ENCODE measurements at places on chromosomes 4 and X.

DNA sequence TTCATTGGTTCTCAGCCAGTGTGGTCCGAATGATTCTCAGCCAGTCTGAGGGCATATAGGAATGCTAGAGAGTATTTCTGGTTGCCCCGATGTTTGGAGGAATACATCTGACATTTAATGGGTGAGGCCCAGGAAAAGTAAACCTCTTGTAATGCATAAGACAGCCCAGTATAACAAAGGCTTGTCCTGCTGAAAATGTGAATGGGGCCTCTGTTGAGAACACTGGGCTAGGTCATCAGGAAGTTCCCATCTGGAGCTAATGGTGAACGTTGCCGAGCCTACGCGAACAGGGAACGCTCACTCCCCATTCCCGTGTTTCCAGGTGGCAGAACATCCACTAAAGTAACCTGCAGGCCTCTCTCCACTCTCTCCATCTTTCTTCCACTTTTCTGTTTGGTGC, 132.0 kb upstream of the CLNK start:
- no peaks in the 10 kb centered on the region for H3K4me1 ChIP-seq
- no peak overlapping the region for H3K27ac ChIP-seq

DNA sequence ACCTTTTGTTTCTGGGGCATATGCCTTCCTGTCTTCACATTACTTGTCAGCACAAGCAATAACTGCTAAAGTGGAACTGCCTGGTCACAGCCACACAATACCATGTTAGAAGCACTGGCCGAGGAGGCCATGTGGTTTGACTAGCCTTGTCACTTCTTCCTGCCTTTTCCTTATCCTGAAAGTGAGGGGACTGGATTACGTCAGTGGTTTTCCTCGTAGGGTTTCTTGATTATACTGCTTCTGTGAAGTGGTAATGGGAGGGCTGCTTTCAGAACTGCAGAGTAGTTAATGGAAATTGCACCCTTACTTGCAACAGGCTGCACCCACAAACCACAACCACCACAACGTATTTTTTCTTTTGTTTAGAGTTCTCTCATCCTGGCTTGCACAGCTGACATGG, 26.6 kb downstream of the ZRSR2 start:
- DNase-seq = no peak
- no peak overlapping the region for H3K4me3 ChIP-seq
- H3K36me3 ChIP-seq = peaks cover 30% of the 10 kb centered on the region
- no peak overlapping the region for H3K27ac ChIP-seq

GRCh38 chrX:16171039-16171438, 3.8 kb downstream of the MAGEB17 start:
- DNase-seq = no peak
- no peaks in the 10 kb centered on the region for H3K36me3 ChIP-seq
- no peaks in the 10 kb centered on the region for H3K27me3 ChIP-seq
- H3K4me3 ChIP-seq = no peak overlapping the region
- no peak overlapping the region for H3K27ac ChIP-seq

- H3K27me3 ChIP-seq = no peaks in the 10 kb centered on the region
- peak overlapping the region; percentile 62 for H3K4me3 ChIP-seq
- H3K36me3 ChIP-seq = no peaks in the 10 kb centered on the region
- DNase-seq = no peak
- H3K4me1 ChIP-seq = peaks cover 9% of the 10 kb centered on the region
Observed at GRCh38 chrX:71095981-71096759, 519 bp downstream of the FOXO4 start.

- H3K4me1 ChIP-seq = no peaks in the 10 kb centered on the region
- no peaks in the 10 kb centered on the region for H3K36me3 ChIP-seq
- no peak overlapping the region for H3K27ac ChIP-seq
- H3K27me3 ChIP-seq = peaks cover 5% of the 10 kb centered on the region
- DNase-seq = no peak
Observed at GRCh38 chr4:655464-656151, 18.5 kb downstream of the ATP5ME start.

DNA sequence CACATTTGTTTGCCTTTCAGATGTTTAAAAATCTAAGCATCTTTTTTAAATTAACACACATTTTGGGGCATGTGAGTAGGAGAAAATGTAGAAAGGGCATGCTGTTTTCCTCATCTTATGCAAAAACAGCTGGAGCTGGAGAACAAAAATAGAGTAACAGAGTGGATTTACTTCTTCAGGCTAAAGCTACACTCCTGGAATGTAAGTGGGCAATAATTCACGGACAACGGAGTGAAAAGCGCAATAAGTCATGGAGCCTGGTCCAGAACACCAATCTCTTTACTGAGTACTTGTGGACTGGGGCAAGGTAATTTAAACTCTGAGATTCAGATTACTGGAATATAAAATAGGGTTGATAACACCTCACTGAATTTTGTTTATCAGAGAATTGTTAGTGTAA, 1018.8 kb upstream of the HS3ST1 start:
- H3K27ac ChIP-seq = no peak overlapping the region
- no peaks in the 10 kb centered on the region for H3K27me3 ChIP-seq
- no peak overlapping the region for H3K4me3 ChIP-seq
- H3K36me3 ChIP-seq = no peaks in the 10 kb centered on the region
- no peaks in the 10 kb centered on the region for H3K4me1 ChIP-seq

DNA sequence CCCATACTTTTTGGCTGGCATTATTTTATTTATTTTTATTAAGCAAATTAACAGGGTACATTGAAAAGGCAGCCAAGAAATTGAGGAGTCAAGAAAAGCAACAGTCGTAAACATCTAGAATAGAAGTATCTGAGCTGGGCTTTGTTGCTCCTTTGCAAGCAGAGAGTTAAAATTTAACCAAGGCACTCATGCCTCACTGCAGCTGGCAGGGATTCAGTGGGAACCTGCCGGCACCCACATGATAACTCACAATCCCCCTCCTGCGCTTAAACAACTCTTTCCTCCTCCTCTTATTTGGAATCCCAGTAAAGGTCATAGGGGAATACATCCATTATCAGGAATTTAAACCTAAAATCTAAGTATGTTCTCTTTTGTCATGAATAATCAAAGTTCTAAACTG, 115.5 kb downstream of the SOX3 start:
- H3K36me3 ChIP-seq = no peaks in the 10 kb centered on the region
- H3K4me1 ChIP-seq = no peaks in the 10 kb centered on the region
- H3K27me3 ChIP-seq = no peaks in the 10 kb centered on the region

- H3K27me3 ChIP-seq = no peaks in the 10 kb centered on the region
- no peaks in the 10 kb centered on the region for H3K4me1 ChIP-seq
- no peak overlapping the region for H3K27ac ChIP-seq
- no peaks in the 10 kb centered on the region for H3K36me3 ChIP-seq
Observed at GRCh38 chrX:13219991-13220764, 99.7 kb downstream of the ATXN3L start.

DNA sequence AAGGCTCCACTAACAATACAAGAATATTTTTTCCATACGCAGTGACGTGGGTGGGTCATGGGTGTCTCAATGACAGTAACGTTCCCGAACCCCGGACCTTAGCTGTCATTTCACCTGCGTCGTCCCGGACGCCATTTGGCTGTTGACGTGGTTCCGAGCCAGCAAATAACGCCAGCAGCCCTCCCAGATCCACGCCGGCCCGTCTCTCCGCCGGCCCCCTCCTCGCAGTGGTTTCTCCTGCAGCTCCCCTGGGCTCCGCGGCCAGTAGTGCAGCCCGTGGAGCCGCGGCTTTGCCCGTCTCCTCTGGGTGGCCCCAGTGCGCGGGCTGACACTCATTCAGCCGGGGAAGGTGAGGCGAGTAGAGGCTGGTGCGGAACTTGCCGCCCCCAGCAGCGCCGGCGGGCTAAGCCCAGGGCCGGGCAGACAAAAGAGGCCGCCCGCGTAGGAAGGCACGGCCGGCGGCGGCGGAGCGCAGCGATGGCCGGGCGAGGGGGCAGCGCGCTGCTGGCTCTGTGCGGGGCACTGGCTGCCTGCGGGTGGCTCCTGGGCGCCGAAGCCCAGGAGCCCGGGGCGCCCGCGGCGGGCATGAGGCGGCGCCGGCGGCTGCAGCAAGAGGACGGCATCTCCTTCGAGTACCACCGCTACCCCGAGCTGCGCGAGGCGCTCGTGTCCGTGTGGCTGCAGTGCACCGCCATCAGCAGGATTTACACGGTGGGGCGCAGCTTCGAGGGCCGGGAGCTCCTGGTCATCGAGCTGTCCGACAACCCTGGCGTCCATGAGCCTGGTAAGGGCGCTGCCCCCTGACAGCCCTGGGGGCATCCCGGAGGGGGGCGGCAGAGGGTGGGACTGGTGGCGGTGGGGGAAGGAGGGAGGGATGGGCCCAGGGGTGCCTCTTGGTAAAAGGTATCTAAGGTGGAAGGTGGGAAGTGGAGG, at the start of gene CPE:
Gene CPE (plus strand): TSS at position 264 of the 933 bp plus-strand sequence. CDS start 214 bp downstream, at position 478.
- peak within 1 kb of the TSS; percentile 64 for H3K27ac ChIP-seq
- H3K36me3 ChIP-seq = no peaks in the 10 kb centered on the region
- peaks cover 5% of the 10 kb centered on the region for H3K4me1 ChIP-seq
- H3K27me3 ChIP-seq = no peaks in the 10 kb centered on the region
- DNase-seq = peak; percentile 32

GRCh38 chr4:111011458-111011857, 388.6 kb upstream of the PITX2 start:
- H3K27me3 ChIP-seq = no peaks in the 10 kb centered on the region
- no peak overlapping the region for H3K4me3 ChIP-seq
- no peaks in the 10 kb centered on the region for H3K36me3 ChIP-seq
- no peak for DNase-seq
- H3K4me1 ChIP-seq = no peaks in the 10 kb centered on the region

DNA sequence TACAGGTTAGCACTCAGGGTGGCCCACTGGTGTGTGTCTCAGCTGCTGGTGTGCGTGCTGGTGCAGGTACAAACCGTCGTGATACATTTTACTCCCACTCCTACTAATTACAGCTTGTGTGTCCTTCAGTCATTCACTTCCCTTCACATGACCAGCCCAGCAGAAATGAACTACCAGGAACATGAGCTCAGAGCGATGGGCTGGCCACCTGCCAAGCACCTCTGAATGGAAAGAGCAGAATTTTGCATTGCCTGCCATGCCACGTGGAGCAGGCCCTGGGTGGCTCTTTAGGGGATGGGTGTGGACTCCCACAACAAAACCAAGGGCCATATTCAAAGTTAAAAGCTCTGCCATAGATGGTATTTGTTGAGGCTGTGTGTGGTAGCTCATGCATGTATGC, 58.9 kb upstream of the PGM2 start:
- H3K27me3 ChIP-seq = no peaks in the 10 kb centered on the region
- H3K4me1 ChIP-seq = no peaks in the 10 kb centered on the region
- DNase-seq = peak; percentile 18
- H3K36me3 ChIP-seq = no peaks in the 10 kb centered on the region

- no peak overlapping the region for H3K4me3 ChIP-seq
- no peak overlapping the region for H3K27ac ChIP-seq
- H3K27me3 ChIP-seq = no peaks in the 10 kb centered on the region
- no peak for DNase-seq
- H3K4me1 ChIP-seq = no peaks in the 10 kb centered on the region
- H3K36me3 ChIP-seq = no peaks in the 10 kb centered on the region
Observed at GRCh38 chrX:39361736-39362135, 560.5 kb downstream of the MID1IP1 start.

GRCh38 chr4:188717661-188718060, 578.4 kb downstream of the TRIML1 start:
- no peak for DNase-seq
- H3K27me3 ChIP-seq = no peaks in the 10 kb centered on the region
- no peaks in the 10 kb centered on the region for H3K36me3 ChIP-seq
- H3K4me1 ChIP-seq = no peaks in the 10 kb centered on the region
- H3K4me3 ChIP-seq = no peak overlapping the region
- H3K27ac ChIP-seq = no peak overlapping the region

DNA sequence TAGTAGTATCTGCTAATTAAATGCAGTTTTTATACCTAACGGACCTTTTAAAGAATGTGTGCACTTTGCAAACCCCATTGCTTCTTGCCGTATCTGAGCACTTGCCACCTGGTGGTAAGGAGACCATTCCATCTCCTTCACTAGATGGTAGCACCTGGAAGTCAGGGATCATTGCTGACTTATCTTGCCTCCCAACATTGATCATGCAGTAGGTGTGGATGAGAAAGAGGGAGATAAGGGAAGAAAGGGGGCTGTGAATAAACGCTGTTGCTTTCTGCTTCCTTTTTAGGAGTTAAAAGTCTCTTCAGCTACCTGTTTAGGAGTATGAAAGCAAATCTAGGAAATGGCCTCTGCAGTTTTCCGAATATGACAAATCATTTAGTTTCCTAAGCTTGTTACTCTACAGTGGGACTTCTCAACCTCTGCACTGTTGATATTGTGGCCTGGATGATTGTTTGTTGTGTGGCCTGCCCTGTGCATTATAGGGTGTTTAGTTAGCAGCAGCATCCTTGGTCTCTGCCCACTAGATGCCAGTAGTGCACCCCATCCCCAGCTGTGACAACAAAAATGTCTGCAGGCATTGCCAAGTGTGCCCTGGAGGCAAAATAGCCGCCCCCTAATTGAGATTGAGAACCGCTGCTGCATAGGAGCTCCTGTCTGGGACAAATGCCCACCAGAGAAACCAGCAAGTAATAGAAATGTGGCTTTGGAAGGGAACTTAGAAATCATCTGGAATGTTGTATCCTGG, 38.8 kb downstream of the GAB1 start:
- peak overlapping the region; percentile 87 for H3K27ac ChIP-seq
- H3K36me3 ChIP-seq = no peaks in the 10 kb centered on the region
- no peaks in the 10 kb centered on the region for H3K27me3 ChIP-seq
- no peak overlapping the region for H3K4me3 ChIP-seq

DNA sequence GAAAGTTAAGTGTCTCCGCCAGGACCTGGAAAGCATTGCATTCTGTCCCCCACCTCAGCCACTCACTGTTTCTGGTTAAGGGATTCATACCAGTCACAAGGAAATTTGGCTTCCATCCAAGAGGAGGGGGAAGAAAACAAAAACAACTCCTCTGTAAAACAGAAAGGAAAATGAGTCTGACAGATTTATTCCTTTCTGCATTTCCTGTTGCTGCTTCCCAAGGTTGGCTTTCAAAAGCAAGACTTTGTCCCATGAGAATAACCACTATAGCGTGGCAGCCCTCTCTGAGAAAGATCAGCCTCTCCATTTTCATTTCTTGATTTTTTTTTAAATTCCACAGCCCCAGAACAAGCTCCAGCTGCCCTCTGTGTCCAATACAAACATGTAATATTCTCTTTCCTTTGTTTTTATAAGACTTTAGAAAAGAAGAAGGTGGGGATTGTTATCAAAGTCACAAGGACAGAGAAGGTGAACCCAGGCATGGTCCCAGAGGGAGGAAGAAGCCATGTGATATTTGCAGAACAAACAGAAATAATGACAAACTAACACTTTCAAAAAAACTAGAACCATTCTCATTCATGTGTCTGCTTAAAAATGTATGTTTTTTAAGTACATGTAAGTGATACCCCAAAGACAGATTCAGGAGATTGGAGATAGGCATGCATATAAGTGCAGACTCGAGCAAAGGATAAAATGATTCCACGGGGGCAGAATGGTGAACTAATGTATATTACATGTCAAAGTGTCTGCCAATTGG, 90.7 kb upstream of the DCLK2 start:
- H3K4me1 ChIP-seq = no peaks in the 10 kb centered on the region
- no peaks in the 10 kb centered on the region for H3K27me3 ChIP-seq
- DNase-seq = no peak
- no peak overlapping the region for H3K27ac ChIP-seq
- no peak overlapping the region for H3K4me3 ChIP-seq

GRCh38 chrX:40094041-40094899, 3.5 kb downstream of the BCOR start:
- no peaks in the 10 kb centered on the region for H3K36me3 ChIP-seq
- H3K27ac ChIP-seq = peak overlapping the region; percentile 88
- peak overlapping the region; percentile 74 for H3K4me3 ChIP-seq
- no peak for DNase-seq
- H3K27me3 ChIP-seq = no peaks in the 10 kb centered on the region
- peaks cover 42% of the 10 kb centered on the region for H3K4me1 ChIP-seq
